ENCODE measurements at places on chromosomes 4 and X.
A peak's percentile ranks its signal among the peaks of the same experiment; 100 is the strongest.

DNA sequence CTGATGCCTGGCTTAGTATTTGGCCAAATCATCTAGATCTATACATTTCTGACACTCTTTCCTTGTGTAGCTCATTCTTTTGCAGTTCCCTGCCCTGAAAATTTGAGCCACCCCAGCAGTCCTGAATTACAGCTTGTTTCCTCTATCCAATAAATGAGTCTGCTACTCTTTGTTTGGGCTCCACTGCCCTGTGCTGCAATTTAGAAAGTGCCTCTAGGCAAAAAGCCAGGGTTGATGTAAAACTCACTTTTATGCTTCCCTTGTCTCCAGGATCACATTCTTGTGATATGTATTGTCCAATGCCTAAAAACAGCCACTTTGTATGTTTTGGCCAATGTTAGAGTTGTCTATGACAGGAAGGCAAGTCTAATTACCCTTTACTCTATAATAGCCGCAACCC is 101.7 kb upstream of the MAP3K15 start:
- DNase-seq, result peak; percentile 80

GRCh38 chr4:125714845-125715244 is 400.1 kb downstream of the FAT4 start:
- no peak for DNase-seq

DNA sequence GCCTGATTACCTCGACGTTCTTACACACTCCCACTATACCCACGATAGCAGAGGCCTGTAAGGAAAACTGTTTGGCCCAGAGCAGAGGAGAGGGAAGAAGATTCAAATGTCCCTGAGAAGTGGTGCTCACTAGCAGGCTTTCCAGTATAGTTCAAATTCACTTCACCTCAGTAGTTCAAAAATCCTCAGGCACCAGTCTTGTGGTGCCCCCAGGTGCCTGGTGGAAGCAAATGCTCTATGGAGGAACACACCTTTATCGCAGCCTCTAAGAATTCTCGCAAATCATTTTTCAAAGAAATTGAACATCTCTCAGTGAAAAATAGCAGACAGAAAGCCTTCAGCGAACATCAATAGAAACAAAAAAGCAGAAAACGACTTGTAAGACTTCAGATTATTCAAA is 12.2 kb upstream of the MTMR1 start:
- DNase-seq, result peak; percentile 34

DNA sequence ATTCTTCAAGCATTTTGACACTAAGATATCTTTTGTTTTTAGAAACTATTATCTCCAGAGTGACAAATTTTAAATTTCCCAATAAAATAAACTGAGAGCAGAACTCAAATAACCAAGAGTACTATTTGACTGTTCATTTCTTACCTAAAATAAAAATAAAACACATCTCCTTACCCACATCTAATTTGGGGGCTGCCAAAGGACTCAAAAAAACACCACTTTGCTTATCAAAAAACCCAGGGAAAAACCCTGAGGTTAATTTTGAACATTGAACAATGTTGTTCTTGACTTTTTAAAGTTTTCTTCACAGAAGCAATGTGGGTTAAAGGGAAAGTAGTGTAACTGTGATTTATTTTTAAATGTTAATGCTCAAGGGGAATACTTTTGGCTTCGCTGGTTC is 243.0 kb upstream of the HHIP start:
- no peak for DNase-seq

DNA sequence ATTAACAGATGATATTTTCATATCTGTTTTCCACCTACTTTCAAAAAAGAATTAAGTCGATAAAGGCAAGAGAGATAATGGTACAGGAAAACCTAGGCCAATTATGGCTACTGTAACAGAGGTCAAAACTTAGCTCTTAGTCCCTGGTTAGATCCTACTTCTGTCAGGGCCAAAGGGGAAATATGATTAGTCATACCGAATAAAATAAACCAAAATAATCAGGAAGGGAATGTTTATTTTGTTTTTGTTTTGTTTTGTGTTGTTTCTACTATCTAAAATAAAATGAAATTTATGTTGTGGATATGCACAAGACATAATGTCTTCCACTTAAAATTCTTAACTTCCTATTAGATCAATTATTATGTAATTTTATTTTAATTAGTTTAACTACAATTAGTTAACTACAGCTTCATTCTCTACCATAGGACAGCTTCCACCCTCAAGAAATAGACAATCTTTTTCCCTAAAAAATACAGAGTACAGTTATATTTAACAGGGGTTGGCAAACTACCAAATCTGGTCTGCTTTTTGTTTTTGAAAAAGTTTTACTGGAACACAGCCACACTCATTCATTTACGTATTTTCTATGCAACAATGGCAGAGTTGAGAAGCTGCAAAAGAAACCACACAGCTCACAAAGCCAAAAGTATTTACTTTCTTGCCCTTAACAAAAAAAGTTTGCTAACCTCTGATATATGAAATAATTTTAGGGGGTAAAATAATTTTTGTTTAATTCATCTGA is 25.4 kb downstream of the TMEM47 start:
- DNase-seq, result peak; percentile 46

DNA sequence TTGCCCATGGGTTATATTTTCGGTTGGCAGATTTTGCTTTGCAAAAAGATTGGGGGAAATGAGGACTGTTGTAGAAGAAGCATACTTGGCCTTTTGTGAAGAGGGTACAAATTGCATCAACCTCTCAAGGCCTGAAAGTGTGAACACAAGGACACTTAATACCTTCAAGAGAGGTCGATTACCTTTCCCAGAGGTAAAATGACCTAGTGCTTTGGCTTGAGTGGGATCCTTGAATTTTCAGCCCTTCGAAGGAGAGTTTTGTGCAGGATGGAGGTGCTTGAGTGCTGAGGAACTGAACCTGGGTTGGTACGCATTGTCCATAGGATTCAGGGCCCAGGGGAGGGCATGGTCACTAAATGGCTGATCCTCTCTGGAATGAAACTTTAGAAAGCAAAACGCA is 27.6 kb upstream of the NKAP start:
- DNase-seq, result no peak

DNA sequence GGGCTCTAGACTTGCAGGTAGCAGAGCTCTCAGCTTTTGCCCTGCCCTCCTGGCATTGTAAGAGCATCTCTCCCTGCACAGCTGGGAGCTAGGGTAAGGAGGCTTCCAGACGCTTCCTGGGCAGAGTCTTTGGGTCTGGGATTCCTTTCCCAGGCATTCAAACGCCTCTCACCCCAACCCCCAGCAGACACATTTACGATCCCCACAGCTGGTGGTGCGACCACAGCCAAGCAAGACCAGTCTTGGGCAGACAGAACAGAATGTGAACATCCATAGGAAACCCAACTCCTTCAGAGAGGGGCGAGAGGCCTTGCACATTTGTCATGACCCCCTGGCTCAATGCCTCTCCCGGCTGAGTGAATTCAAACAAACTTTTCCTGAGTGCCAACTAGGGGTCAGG is 38.1 kb upstream of the CD99L2 start:
- peak; percentile 61 for DNase-seq

DNA sequence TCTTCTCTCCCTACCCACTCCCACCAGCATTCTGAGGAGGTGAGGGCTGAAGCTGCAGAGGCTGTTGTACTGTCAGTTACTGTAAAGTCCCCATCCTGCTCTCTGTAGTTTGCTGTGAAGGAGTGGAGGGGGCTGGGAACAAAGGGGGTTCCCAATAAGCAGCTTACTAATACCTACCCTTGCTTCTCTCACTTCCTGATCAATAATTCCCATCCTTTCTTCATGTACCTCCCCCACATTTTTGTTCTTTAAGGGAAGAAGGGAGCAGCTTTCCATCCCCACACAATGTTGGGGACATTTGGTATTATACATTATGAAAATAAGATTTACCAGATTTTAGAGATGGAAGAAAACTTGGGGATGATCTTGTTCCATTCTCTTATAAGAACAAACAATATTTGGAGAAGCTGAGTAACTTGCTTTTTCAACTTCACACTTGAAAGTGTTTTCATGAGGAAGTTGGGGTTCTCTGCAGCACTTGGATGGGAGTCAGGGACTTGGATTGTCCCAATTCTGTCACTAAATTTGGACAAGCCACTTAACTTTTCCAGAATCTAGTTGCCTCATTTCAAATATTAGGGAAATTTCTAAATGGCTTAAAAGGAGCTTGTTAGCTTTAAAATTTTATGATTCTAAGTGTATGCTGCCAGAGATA is 5.4 kb downstream of the TBC1D1 start:
- no peak for DNase-seq

GRCh38 chrX:45755703-45756102 is 555.0 kb upstream of the DIPK2B start:
- DNase-seq, result no peak

DNA sequence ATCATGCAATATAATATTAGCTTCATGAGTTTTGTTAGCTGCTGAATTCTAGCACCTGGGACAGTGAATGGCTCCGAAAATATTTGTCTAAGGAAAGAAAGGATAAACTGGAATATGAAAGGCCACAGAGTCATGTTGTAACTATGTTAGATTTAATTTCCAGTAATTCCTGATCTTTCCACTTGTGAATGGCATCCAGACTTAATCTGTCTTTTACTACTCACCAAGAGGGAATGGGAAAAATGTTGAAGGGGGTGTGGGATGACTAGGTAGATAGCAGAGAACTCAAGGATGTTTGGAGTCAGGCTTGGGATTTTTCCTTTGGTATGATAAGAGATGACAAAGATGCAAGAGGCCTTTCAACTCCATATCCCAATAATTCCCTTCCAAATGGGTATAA is 9.4 kb downstream of the ADH6 start:
- DNase-seq, result peak; percentile 81

- DNase-seq, result peak; percentile 11
Measured at GRCh38 chr4:86015412-86016350, 344.2 kb downstream of the MAPK10 start.

- no peak for DNase-seq
Measured at GRCh38 chr4:184768296-184768695, 34.4 kb upstream of the CENPU start.

- DNase-seq, result no peak
Measured at GRCh38 chr4:36256398-36256891, 12.1 kb upstream of the ARAP2 start.

GRCh38 chr4:174204164-174204831 is 79.2 kb downstream of the FBXO8 start:
- no peak for DNase-seq

DNA sequence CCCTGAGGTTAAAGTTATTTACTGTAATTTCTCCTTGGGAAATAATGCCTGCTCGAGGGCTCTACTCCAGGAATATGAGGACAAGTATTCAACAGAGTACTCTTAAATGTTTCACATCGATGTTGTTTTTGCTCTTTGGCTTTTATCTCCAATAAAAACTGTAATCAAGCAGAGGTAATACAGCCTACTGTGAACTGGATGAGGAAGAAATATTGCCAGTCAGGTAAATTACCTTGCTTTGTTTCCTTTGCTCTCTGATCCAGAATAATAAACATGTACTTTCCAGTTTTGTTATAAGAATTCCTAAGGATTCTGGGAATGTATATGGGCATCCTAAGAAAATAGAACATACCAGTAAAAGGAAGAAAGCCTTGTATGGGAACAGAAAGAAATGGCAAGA is 60.4 kb downstream of the FNIP2 start:
- DNase-seq, result no peak

DNA sequence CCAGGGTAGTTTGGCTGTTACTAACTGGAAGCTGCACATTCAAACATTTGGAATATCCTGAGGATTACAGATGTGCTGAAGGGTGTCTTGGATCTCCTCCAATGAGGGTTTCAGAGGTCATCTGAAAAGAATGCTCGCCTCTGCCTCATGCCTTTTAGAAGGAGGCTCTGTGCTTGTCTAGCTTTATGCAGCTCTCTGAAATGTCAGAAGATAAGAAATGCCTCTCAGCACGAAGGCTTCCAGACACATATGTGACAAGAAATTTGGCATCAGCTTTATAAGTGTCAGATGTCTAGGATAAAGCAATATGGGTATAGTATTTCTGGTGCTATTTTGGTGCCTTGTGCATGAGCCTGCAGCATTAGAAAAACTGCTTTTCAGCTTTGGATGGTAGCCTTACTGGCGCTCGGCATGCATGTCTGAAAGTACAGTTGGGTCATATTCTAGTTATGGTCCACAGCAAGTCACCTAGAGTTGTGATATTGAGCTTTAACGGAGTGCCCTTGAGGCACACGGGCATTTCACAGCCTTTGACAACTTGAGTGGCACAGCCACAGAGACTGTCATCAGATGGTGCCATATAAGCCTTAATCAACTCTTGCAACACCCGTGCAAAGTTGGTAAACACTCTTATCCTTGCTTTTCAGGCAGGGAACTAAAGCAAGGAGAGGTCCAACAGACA is 70.8 kb upstream of the PGRMC2 start:
- peak; percentile 95 for DNase-seq

- DNase-seq, result no peak
Measured at GRCh38 chrX:125895518-125895917, 270.6 kb downstream of the DCAF12L2 start.

DNA sequence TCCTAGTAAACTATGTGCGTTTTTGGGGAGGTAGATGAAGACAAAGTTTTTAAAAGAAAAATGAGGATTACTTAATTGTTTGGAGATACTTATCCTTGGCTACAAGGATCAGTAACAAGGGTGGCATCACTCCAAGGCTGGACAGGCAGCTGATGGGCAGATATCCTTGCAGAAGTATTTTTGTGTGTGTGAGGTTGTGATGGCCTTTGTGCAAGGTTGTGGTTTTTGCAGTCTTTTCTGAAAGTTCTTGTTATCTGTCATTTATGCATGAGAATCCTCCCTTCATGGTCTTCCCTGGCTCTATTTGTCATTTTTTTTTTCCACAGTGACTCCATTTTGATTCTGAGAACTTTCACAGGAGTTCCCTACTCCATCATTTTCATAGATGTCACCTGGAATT is 96.0 kb upstream of the C1GALT1C1 start:
- no peak for DNase-seq

GRCh38 chrX:16517039-16517605 is 132.8 kb upstream of the S100G start:
- peak; percentile 9 for DNase-seq

DNA sequence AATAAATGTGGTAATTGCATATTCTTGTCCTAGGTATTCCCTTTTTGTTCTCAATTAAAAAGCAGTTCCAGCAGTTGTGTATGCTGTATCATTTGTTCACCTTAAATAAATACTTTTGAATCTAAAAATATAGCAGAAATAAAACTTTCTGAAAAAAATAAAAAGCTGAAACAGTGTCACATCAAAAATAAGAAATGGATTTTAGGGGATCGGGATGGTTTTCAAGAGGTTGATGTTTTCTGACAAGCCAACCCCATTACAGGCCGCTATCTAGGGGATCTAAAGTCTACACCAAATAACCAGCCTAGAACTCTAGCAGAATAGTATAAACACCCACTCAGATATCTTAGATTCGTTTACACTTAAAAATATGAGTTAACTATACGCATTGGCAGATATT is 95.4 kb upstream of the MAML3 start:
- peak; percentile 44 for DNase-seq

DNA sequence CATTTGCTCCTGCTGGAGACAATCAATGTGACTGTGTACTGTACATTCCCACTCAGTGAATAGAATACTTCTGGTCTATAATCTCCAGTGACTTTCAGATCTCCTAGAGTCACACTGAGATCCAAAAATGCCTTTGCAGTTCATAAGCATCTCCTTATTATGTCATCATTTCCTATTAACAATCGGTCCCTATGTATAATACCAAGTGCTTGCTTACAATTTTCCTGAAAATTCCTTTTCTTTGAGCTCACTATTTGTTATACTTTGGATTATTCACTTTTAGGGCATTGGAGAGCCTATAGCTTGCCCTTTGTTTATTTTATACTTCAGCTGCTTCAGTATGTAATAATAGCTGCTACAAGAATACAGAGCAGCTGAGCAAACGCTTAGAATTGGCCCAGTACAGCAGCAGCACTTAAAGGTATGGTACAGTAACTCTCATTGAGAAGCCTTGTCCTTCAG is 313.0 kb downstream of the DCTD start:
- DNase-seq, result peak; percentile 81

- no peak for DNase-seq
Measured at GRCh38 chrX:112913807-112914206, 73.2 kb upstream of the AMOT start.

Measured in EH (cell line).